ENCODE measurements at places on chromosomes 6 and 20.

- no peak for DNase-seq
These were observed 177.7 kb upstream of the CDYL start for GRCh38 chr6:4598384-4598995.

GRCh38 chr20:53706466-53707370 lies 113.1 kb upstream of the ZNF217 start:
- DNase-seq, result no peak

GRCh38 chr6:70040766-70041165 lies 174.4 kb downstream of the COL19A1 start:
- DNase-seq, result no peak

DNA sequence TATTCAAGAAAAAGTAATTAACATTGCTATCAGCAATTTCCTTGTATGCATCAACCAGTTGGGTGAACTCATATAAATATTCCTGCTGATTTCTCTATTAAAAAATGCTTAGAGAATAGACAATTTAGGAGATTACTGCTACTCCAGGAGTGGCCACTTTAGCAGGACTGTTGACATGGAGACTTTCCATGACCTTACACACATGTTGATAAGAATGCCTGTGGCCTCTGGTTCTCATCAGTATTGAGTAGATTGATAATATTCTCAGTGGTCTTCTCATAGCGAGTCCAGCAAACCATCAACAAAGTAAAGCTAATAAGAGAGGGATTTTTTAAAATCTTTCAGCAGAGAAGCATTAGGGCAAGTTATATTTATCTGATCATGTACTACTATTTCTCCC lies 208.4 kb upstream of the MARCKS start:
- no peak for DNase-seq

- DNase-seq, result no peak
These were observed 69.2 kb upstream of the E2F3 start for GRCh38 chr6:20332441-20333006.

DNA sequence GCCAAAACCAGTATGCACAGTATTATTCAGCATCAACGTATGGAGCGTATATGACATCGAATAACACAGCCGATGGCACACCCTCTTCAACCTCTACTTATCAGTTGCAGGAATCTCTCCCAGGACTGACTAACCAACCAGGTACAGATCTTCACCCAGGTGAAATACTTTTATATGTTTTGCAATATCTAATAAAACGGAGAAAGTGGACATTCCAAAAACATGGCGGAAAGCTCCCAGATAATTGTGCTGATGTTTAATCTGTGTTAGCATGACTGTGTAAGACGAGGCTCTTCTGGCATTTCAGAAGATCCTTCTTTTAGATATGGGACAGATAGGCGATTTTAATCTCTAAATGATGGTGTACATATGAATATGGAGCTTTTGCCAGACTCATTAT lies 227.4 kb downstream of the EYA4 start:
- DNase-seq, result no peak

GRCh38 chr20:61460261-61461052 lies 208.4 kb downstream of the CDH4 start:
- DNase-seq, result no peak

GRCh38 chr20:54688476-54688875 lies 213.1 kb downstream of the DOK5 start:
- DNase-seq, result no peak

GRCh38 chr6:137039010-137039409 lies 5.8 kb downstream of the IL20RA start:
- DNase-seq, result no peak

Data from NCI-H345 (cell line).